ENCODE measurements at places on chromosomes 6 and 20. TPM values are rescaled to one million over a fixed set of nuclear protein-coding genes. Genes with fewer than 3 reads are reported as not detected.

The SDHAF4 gene
- total RNA-seq, result 17.9 TPM

DNA sequence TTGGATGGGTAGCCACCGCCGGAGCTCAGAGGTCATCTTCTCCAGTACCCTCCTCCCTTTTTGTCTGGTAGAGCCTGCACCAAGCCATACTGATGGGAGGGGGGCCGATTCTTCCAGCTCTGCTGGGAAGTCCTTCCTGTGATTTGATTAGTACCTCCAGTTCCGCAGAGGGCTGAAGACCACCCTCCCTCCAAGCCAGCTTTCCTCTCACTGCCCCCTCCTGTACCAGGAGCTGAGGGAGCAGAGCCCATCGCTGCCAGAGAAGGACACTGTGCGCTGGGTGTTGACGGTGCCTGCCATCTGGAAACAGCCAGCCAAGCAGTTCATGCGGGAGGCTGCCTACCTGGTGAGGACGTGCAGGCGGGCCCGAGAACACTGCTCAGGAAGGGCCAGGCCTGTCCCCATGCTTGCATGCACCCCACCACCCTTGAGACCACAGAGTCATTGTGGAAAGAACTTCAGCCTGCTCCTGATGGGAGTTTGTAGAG is 13.2 kb downstream of the HSPA12B start:
- DNase-seq, result no peak

DNA sequence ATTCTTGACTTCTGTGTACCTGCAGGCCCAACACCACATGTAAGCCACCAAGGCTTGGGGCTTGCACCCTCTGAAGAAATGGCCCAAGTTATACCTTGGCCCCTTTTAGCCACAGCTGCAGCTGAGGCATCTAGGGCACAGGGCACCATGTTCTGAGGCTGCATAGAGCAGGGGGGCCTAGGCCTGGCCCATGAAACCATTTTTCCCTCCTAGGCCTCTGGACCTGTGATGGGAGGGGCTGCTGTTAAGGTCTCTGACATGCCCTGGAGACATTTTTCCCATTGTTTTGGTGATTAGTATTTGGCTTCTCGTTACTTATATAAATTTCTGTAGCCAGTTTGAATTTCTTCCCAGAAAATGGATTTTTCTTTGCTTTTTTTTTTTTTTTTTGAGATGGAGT is 50.4 kb upstream of the SEC63 start:
- no peak for DNase-seq

GRCh38 chr20:41717483-41717882 is 99.3 kb upstream of the CHD6 start:
- no peak for DNase-seq

The KIF13A gene
- total RNA-seq, result not detected

- no peak for DNase-seq
These were observed 336.7 kb downstream of the CBLN4 start for GRCh38 chr20:55668631-55669030.

- no peak for DNase-seq
These were observed 19.8 kb upstream of the TGM3 start for GRCh38 chr20:2276015-2276414.

Measured in activated CD8-positive, alpha-beta T cell treated with anti-CD3 and anti-CD28 coated beads for 36 hours (primary cell).